ENCODE measurements at places on chromosomes 1 and 21. TPM values are rescaled to one million over a fixed set of nuclear protein-coding genes. Genes with fewer than 3 reads are reported as not detected.

LIX1L gene
- 57.5 TPM for total RNA-seq

CA14 gene
- total RNA-seq = not detected

ATP1A4 gene
- not detected for total RNA-seq

MYCL gene
- 0.46 TPM for total RNA-seq

WDR64 gene
- 0.10 TPM for total RNA-seq

SLC25A34 gene
- total RNA-seq = 2.0 TPM

FAM72D gene
- total RNA-seq = not detected

KDM5B gene
- total RNA-seq = 105 TPM

PODN gene
- total RNA-seq = not detected

CNIH3 gene
- total RNA-seq = 1.0 TPM

SELE gene
- not detected for total RNA-seq

FAM3B gene
- total RNA-seq = not detected

B3GALNT2 gene
- 10.1 TPM for total RNA-seq

GBP6 gene
- 2.8 TPM for total RNA-seq

RYR2 gene
- not detected for total RNA-seq

NFASC gene
- total RNA-seq = not detected

DTL gene
- 44.3 TPM for total RNA-seq

ZBED6 gene
- 31.9 TPM for total RNA-seq

VSIG8 gene
- total RNA-seq = not detected

MIXL1 gene
- not detected for total RNA-seq

IL22RA1 gene
- not detected for total RNA-seq

NPL gene
- total RNA-seq = 20.8 TPM

SEMA4A gene
- total RNA-seq = 2.7 TPM

SLC6A9 gene
- total RNA-seq = 0.49 TPM

CHODL gene
- not detected for total RNA-seq

SPAG17 gene
- total RNA-seq = not detected

C8B gene
- total RNA-seq = not detected

EDARADD gene
- total RNA-seq = 0.38 TPM

S100A9 gene
- total RNA-seq = 2,269 TPM

EFNA1 gene
- 4.0 TPM for total RNA-seq

RNU1-2 gene
- 2,341 TPM for total RNA-seq

PDE4B gene
- 79.5 TPM for total RNA-seq

CD48 gene
- 438 TPM for total RNA-seq

HSPA6 gene
- total RNA-seq = 0.32 TPM

CACHD1 gene
- 9.0 TPM for total RNA-seq

OLIG2 gene
- not detected for total RNA-seq

ADAM30 gene
- not detected for total RNA-seq

AMY1C gene
- not detected for total RNA-seq

RIIAD1 gene
- total RNA-seq = not detected

FGR gene
- 246 TPM for total RNA-seq

NR1I3 gene
- not detected for total RNA-seq

SDCCAG8 gene
- 41.4 TPM for total RNA-seq

TBX19 gene
- 4.5 TPM for total RNA-seq

TTLL7 gene
- not detected for total RNA-seq

TMEM200B gene
- total RNA-seq = not detected
